ENCODE measurements at places on chromosomes 16 and 17. TPM values are rescaled to one million over a fixed set of nuclear protein-coding genes. Genes with fewer than 3 reads are reported as not detected.
A peak's percentile ranks its signal among the peaks of the same experiment; 100 is the strongest.

- no peaks in the 10 kb centered on the region for H3K36me3 ChIP-seq
- H3K27ac ChIP-seq, result no peak overlapping the region
- no peaks in the 10 kb centered on the region for H3K4me1 ChIP-seq
- no peak overlapping the region for H3K4me3 ChIP-seq
- no peaks in the 10 kb centered on the region for H3K27me3 ChIP-seq
Measured at GRCh38 chr17:53127331-53127730, 695.4 kb upstream of the KIF2B start.

DNA sequence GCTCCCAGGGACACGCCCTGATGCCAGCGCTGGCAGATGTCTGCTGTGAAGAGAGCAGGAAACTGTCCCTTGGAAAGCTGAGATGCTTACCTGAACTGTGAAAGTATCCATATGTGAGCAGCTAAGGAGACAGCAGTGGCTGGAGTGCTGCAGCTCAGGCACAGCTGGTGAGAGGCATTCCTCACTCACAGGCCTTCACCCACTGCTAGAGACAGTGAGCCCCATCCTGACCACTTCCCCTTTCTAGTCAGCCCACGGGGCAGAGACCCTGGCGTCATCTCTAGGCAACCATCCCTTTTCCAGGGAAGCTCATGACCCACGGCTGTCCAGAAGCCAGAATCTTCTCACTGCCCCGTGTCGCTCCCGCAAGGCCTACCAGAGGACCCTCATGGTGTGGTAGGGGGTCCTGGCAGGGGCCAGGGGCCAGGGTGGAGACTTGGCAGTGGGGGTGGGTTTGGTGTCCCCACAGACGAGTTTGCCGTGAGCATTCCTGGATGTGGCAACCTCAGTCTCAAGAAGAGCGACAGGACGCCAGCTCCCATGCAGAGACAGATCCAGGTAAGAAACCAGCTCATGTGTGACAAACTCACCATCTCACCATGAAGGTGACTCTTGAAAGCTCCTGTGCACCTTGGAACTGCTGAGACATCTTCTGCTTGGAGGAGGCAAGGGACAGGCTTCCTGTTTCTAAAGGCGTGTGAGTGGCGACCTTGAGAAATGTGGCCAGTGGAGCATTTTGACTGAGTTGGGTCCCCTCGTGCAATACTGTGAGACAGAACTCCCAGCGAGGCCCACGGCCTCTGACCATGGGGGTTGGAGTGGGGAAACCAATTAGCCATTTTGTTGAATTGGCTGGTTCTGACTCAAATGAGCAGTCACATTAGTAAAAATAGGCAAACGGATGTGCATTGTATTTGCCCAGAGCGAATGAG, at the start of gene SCIMP:
TSS of gene SCIMP (minus strand) at position 216 of the 932 bp plus-strand sequence. CDS start at position 111, 105 bp downstream.
- H3K27me3 ChIP-seq, result no peaks in the 10 kb centered on the region
- no peak for DNase-seq
- H3K4me3 ChIP-seq, result no peak within 1 kb of the TSS
- no peak within 1 kb of the TSS for H3K27ac ChIP-seq
- no peaks in the 10 kb centered on the region for H3K36me3 ChIP-seq

DNA sequence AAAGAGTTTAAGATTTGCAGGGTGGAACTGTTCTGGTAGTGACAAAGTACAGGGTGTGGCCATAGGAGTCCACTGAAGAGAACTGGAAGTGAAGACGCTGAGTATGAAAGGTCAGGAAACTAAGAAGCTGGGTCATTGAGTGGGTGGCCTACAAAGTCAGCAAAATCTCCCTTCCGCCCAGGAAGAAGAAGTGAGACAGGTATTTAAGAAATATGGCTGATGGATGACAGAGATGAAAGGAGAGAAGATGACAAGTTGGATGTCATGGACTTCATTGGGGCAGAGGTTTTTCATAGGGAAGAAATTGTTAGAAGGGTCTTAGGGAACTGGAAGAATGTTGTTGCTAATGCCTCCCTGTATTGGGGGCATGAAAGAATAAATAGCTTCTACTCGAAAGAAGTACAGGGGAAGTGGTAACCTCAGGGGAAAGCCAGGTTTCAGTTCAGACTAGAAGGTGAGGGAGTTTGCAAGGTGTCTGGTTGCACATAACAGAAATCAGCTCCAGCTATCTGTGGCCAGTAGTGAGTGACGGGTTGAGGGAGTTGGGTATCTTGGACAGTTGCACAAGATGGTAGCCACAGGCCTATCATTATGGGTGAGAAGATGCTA, 33.6 kb upstream of the MED13 start:
- no peak overlapping the region for H3K4me3 ChIP-seq
- H3K36me3 ChIP-seq, result no peaks in the 10 kb centered on the region
- H3K27me3 ChIP-seq, result no peaks in the 10 kb centered on the region
- H3K27ac ChIP-seq, result no peak overlapping the region
- H3K4me1 ChIP-seq, result no peaks in the 10 kb centered on the region

DNA sequence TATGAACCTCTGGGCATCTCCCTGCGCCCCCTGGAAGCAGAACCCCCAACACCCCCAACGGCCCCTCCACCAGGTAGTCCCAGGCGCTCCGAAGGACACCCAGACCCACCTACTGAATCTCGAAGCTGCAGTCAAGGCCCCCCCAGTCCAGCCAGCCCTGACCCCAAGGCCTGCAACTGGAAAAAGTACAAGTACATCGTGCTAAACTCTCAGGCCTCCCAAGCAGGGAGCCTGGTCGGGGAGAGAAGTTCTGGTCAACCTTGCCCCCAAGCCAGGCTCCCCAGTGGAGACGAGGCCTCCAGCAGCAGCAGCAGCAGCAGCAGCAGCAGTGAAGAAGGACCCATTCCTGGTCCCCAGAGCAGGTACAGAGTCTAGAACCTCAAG, 1.5 kb downstream of the BCL6B start:
- no peaks in the 10 kb centered on the region for H3K36me3 ChIP-seq
- H3K27ac ChIP-seq, result no peak overlapping the region
- no peaks in the 10 kb centered on the region for H3K4me1 ChIP-seq
- no peak overlapping the region for H3K4me3 ChIP-seq
- H3K27me3 ChIP-seq, result peaks cover 37% of the 10 kb centered on the region

FAM171A2 gene
- 46.8 TPM for total RNA-seq

DNA sequence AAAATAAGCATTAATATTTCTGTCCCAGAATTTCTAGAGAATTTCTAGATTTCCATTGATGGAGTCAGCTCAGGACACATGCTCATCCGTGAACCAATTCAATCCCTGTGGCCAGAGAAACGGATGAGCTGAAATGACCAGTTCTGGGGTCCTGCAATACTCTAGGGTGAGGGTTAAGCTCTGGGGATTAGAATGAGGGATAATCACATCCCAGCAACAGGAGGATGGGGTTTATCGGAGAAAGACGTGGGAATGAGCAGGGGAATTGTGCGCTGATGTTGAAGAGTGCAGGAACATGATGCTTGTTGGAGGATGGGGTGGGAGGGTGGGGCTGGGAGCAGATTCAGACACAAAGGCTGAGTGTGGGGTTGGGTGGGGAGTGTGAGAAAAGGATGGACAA, 64.1 kb downstream of the SLC5A11 start:
- H3K27me3 ChIP-seq, result no peaks in the 10 kb centered on the region
- H3K27ac ChIP-seq, result no peak overlapping the region
- no peaks in the 10 kb centered on the region for H3K4me1 ChIP-seq
- no peak for DNase-seq

DNA sequence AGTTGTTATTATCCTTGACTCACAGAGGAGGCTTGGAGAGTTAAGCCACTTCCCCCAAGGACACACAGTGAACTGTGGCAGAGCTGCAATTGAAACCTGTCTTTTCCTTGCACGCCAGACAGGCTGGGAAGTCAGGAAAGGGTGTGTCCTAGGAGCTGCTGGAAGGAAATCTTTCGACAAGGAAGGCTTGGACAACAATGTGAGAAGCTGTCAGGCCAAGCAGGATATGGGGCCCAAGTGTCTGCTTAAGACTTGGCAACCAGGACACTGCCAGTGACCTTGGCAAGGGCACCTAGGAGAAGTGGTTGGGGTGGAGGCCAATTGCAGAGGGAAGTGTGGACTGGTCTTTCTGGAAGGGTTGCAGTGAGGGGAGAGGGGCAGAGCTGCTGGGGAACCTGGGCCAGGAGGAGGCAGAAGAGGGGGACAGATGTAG, 2.1 kb upstream of the CAMKK1 start:
- no peak for DNase-seq
- no peak overlapping the region for H3K27ac ChIP-seq
- no peak overlapping the region for H3K4me3 ChIP-seq
- peaks cover 24% of the 10 kb centered on the region for H3K27me3 ChIP-seq
- no peaks in the 10 kb centered on the region for H3K36me3 ChIP-seq

GRCh38 chr17:2337544-2338314, 428 bp downstream of the SGSM2 start:
- peaks cover 11% of the 10 kb centered on the region for H3K4me1 ChIP-seq
- H3K4me3 ChIP-seq, result peak overlapping the region; percentile 88
- peaks cover 31% of the 10 kb centered on the region for H3K36me3 ChIP-seq
- H3K27ac ChIP-seq, result peak overlapping the region; percentile 24
- peak; percentile 90 for DNase-seq

DNA sequence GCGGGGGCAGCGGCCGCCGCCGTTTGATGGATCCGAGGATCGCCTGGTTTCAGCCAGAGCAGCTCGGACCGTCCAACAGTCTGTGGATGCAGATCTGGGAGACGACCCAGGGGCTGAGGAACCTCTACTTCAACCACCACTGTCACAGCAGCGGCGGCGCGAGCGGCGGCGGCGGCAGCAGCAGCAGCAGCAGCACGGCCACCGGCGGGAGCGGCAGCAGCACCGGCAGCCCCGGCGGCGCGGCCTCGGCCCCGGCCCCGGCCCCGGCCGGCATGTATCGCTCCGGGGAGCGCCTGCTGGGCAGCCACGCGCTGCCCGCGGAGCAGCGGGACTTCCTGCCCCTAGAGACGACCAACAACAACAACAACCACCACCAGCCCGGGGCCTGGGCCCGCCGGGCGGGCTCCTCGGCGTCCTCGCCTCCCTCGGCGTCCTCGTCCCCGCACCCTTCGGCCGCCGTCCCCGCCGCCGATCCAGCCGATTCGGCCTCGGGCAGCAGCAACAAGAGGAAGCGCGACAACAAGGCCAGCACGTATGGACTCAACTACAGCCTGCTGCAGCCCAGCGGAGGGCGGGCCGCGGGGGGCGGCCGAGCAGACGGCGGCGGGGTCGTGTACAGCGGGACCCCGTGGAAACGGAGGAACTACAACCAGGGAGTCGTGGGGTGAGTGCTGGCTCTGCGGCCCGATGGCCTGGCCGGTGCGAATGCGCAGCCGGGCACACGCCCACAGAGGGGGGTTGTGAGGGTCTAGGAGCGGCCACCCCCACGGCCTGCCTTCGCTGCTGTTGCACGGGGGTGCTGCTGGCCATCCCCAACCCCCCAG, 702 bp downstream of the TENT4B start:
- H3K27me3 ChIP-seq, result no peaks in the 10 kb centered on the region
- H3K4me3 ChIP-seq, result peak overlapping the region; percentile 88
- no peaks in the 10 kb centered on the region for H3K36me3 ChIP-seq

DNA sequence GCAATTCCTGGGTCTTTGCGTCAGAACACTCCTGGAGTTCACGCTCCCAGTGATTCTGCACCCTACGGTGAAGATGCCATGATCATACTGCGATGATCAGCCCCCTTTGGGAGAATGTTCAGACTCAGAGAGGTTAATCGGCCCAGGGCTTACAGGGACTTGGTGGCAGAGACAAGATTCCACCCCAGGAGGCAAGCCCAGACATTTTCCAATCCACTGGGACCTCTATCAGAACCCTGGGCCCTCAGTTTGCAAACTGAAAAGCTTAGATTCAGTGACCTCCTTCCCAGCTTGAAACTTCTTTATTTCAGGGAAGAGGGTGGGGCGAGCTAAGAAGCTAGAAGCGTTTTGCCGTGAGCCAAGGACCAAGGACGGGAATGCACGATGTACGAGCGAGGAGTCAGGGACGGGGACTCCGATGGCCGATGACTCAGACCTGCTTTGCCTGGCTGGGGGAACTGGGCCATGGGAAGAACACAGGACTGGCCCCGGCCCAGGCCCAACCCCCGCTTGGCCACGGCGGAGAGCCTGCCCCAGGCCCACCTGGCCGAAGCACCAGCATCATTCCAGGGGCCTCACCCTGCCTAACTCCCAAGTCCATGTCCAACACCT, 34.7 kb downstream of the SOCS3 start:
- H3K27ac ChIP-seq, result peak overlapping the region; percentile 88
- H3K27me3 ChIP-seq, result no peaks in the 10 kb centered on the region
- no peaks in the 10 kb centered on the region for H3K36me3 ChIP-seq
- peak; percentile 78 for DNase-seq

- no peak overlapping the region for H3K4me3 ChIP-seq
- no peak for DNase-seq
- peak overlapping the region; percentile 22 for H3K27ac ChIP-seq
- H3K4me1 ChIP-seq, result no peaks in the 10 kb centered on the region
Measured at GRCh38 chr16:81531419-81531821, 86.8 kb downstream of the CMIP start.

DNA sequence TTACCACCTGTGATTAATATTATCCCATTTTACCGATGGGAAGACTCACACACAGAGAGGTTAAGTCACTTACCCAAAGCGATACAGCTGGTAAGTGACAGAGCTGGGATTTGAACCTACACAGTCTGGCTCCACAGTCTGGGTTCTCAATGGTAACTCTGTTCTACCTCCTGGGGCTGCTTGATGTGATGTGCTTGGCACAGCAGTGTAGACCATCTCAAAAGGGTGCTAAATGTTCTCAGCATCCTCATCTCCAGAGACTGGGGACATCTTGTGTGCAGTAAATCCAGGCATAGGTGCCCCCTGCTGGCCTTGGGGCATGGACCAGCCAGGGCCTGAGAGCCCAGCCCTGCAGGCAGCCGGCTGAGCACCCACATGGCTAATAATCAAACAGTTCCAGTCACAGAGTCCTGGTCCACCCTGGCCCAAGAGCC, 15.4 kb upstream of the KATNB1 start:
- H3K27me3 ChIP-seq, result no peaks in the 10 kb centered on the region
- no peak overlapping the region for H3K27ac ChIP-seq
- no peaks in the 10 kb centered on the region for H3K36me3 ChIP-seq
- peak; percentile 82 for DNase-seq
- H3K4me3 ChIP-seq, result no peak overlapping the region

GRCh38 chr16:86259499-86259898, 250.8 kb upstream of the FOXF1 start:
- no peak overlapping the region for H3K4me3 ChIP-seq
- no peak overlapping the region for H3K27ac ChIP-seq
- no peaks in the 10 kb centered on the region for H3K36me3 ChIP-seq
- H3K4me1 ChIP-seq, result no peaks in the 10 kb centered on the region
- H3K27me3 ChIP-seq, result no peaks in the 10 kb centered on the region

GRCh38 chr17:72021417-72022041, 99.3 kb upstream of the SOX9 start:
- no peak overlapping the region for H3K4me3 ChIP-seq
- no peaks in the 10 kb centered on the region for H3K36me3 ChIP-seq
- no peaks in the 10 kb centered on the region for H3K4me1 ChIP-seq
- H3K27ac ChIP-seq, result no peak overlapping the region
- no peaks in the 10 kb centered on the region for H3K27me3 ChIP-seq
- DNase-seq, result no peak

TGFB1I1 gene
- total RNA-seq, result 12.6 TPM

CCR7 gene
- total RNA-seq, result 0.53 TPM

DNA sequence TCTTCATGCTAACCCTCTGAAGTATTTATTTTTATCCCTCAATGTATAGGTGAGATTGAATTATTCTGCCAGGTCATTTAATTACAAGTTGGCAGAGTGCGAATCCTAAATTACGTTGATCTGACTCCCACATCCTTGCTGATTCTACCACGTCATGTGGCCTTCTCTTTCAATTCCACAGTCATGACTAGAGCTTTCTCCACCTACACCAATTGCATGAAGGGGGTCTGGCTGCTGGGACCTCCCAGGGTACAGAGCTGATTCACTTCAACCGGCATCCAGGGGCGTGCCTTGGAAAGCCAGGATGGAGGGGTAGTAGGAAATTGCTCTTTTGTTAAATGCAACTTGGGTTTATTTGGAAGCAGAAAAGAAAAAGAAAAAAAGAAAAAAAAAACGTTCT, 41.1 kb upstream of the CDH13 start:
- H3K4me3 ChIP-seq, result no peak overlapping the region
- DNase-seq, result no peak
- H3K4me1 ChIP-seq, result peaks cover 3% of the 10 kb centered on the region
- H3K27me3 ChIP-seq, result no peaks in the 10 kb centered on the region
- no peaks in the 10 kb centered on the region for H3K36me3 ChIP-seq

NOD2 gene
- 0.33 TPM for total RNA-seq

Measured in endodermal cell (in vitro differentiated cells).